Effector memory CD4-positive, alpha-beta T cell (primary cell): ENCODE measurements at places on chromosomes 7 and 10.

GRCh38 chr10:99858849-99859248, 76.4 kb downstream of the ABCC2 start:
- no peak overlapping the region for H3K4me3 ChIP-seq
- H3K36me3 ChIP-seq, result no peaks in the 10 kb centered on the region
- H3K4me1 ChIP-seq, result no peaks in the 10 kb centered on the region

- DNase-seq, result no peak
- no peaks in the 10 kb centered on the region for H3K27me3 ChIP-seq
- no peaks in the 10 kb centered on the region for H3K4me1 ChIP-seq
Observed at GRCh38 chr10:3402187-3402751, 229.7 kb upstream of the PITRM1 start.

DNA sequence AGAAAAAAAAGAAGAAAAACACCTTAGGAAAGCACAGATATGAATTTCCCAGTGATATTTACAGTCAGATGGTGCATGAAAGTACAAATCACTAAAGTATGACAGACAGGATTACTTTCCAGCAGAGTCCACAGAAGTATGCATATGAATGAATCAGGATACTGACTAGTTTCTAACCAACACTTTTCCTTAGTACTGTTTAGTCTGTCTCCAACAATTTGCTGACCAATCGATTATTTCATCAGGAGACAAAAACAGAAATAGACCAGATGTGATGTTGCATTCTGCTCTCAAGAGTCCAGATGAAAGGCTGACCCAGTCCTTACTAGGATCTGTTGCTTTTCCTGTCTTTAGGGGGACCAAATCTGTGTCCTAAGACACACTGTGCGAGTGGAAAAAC, 14.6 kb downstream of the SLC35B4 start:
- H3K27me3 ChIP-seq, result no peaks in the 10 kb centered on the region
- H3K4me3 ChIP-seq, result no peak overlapping the region
- no peak overlapping the region for H3K27ac ChIP-seq
- no peaks in the 10 kb centered on the region for H3K4me1 ChIP-seq

DNA sequence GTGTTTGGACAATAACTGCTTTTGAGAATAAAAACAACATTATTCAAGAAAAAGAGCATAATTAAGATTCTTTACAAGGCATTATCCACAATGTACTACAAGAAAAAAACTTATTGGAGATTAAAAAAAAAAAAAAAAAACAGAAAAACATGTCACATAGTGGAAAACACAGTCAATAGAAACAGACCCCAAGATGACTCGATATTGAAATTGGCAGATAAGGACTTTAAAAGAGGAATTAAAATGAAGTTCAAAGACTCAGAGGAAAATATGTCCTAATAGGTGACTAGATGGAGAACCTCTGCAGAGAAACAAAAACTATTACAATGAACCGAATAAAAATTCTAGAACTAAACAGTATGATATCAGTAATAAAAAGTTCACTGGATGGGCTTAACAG, 248.9 kb downstream of the CALN1 start:
- no peaks in the 10 kb centered on the region for H3K36me3 ChIP-seq
- H3K4me1 ChIP-seq, result no peaks in the 10 kb centered on the region
- H3K4me3 ChIP-seq, result no peak overlapping the region
- no peaks in the 10 kb centered on the region for H3K27me3 ChIP-seq

DNA sequence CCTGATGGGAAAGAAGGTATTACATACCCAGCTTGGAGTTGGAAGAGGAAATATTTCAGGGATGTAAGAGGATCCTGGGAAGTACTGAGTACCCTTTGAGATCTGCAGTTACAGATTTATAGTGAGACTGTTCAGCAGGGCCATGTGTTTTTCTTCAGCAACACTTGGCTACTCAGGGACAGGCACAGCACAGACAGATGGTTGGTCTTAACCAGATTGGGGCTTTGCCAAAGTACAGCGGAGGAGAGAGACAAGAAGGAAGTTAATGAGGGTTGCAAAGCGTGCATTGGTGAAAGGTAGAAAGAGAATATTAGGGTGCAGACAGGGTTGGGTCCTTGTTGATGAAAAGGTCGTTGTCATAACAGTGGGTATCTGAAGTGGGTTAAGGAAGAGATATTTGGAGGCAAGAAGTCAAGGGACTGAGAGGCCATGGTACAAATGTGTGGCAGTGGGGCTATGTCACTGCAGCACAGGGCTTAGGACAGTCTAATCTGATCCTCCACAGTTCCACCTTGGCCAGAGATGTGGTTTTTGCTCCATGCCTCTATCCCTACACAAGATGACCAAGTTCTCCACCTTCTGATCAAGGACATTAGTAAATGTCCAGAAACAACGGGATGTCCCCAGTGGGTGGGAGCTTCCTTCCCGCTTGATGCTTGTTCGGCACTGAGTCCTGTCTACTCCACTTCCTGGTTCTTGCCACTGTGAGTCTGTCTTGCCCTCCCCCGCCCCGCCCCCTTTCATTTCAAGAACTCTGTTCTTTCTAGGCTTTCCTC, 18.9 kb upstream of the DNAJC1 start:
- H3K27me3 ChIP-seq, result no peaks in the 10 kb centered on the region
- DNase-seq, result peak; percentile 35
- H3K4me1 ChIP-seq, result no peaks in the 10 kb centered on the region
- H3K27ac ChIP-seq, result peak overlapping the region; percentile 23

- H3K27ac ChIP-seq, result no peak overlapping the region
- H3K27me3 ChIP-seq, result no peaks in the 10 kb centered on the region
- no peak for DNase-seq
- no peak overlapping the region for H3K4me3 ChIP-seq
- H3K4me1 ChIP-seq, result no peaks in the 10 kb centered on the region
Observed at GRCh38 chr7:117096330-117096729, 143.0 kb downstream of the ST7 start.

- H3K4me3 ChIP-seq, result peak within 1 kb of the TSS; percentile 28
- no peaks in the 10 kb centered on the region for H3K27me3 ChIP-seq
- no peaks in the 10 kb centered on the region for H3K36me3 ChIP-seq
- peak within 1 kb of the TSS; percentile 54 for H3K27ac ChIP-seq
Observed at GRCh38 chr10:4825868-4826791, at the start of gene AKR1E2. AKR1E2 (plus strand) TSS chr10:4826207; CDS start chr10:4826325, 118 bp downstream.

DNA sequence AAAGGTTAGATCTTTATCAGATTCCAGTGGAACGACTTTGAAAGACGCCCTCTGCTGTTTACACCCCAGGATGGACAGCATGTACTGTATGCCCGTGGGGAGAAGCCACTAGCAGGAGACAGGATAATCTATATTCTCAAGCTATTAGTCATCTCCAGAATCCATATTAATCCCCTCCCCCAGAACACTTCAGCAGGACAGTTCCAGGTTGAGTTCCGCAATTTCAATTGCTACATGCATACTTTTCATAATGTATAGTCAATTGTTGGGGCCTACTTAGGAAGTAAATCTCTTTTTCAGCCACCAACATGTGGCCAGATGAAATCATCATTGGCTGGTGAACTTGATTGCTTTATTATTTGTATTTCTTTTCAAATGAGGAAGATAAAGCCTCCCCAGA, 313.1 kb upstream of the SMIM30 start:
- H3K36me3 ChIP-seq, result no peaks in the 10 kb centered on the region
- no peak overlapping the region for H3K4me3 ChIP-seq
- DNase-seq, result no peak
- H3K4me1 ChIP-seq, result no peaks in the 10 kb centered on the region
- H3K27ac ChIP-seq, result no peak overlapping the region
- no peaks in the 10 kb centered on the region for H3K27me3 ChIP-seq

DNA sequence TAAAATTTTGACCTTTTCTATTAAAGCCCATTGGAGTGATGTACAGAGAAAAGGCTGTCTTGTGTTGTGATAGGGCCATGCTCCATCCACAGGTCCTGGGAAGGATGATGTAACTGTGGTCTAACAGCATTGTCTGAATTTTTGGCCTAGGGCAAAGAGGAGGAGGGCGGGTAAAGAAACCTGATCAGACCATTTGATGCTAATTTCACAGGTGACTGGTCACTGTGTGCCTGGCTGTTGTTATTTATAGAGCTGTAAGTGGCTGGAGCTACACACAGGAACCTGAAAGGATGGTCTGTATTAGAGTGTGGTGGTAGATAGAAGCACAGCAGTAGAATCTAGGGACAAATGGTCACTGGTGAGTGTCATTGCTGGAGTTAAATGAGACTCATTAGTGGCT, 182.1 kb downstream of the AUTS2 start:
- H3K27ac ChIP-seq, result no peak overlapping the region
- no peaks in the 10 kb centered on the region for H3K27me3 ChIP-seq
- no peak overlapping the region for H3K4me3 ChIP-seq
- no peak for DNase-seq

GRCh38 chr10:93190372-93190771, 116.7 kb downstream of the CYP26A1 start:
- no peak overlapping the region for H3K4me3 ChIP-seq
- DNase-seq, result no peak
- H3K36me3 ChIP-seq, result no peaks in the 10 kb centered on the region
- H3K27me3 ChIP-seq, result no peaks in the 10 kb centered on the region
- no peaks in the 10 kb centered on the region for H3K4me1 ChIP-seq
- H3K27ac ChIP-seq, result no peak overlapping the region

- H3K27ac ChIP-seq, result no peak overlapping the region
- no peak overlapping the region for H3K4me3 ChIP-seq
- H3K36me3 ChIP-seq, result no peaks in the 10 kb centered on the region
- H3K27me3 ChIP-seq, result no peaks in the 10 kb centered on the region
- no peaks in the 10 kb centered on the region for H3K4me1 ChIP-seq
Observed at GRCh38 chr10:49139846-49140195, 6.0 kb upstream of the FAM170B start.

GRCh38 chr7:107599262-107599661, 19.2 kb downstream of the BCAP29 start:
- DNase-seq, result no peak
- no peak overlapping the region for H3K27ac ChIP-seq
- H3K4me1 ChIP-seq, result no peaks in the 10 kb centered on the region
- H3K36me3 ChIP-seq, result no peaks in the 10 kb centered on the region
- no peaks in the 10 kb centered on the region for H3K27me3 ChIP-seq

GRCh38 chr10:29710128-29710527, 75.4 kb upstream of the SVIL start:
- H3K4me3 ChIP-seq, result no peak overlapping the region
- no peaks in the 10 kb centered on the region for H3K36me3 ChIP-seq
- H3K27me3 ChIP-seq, result no peaks in the 10 kb centered on the region
- H3K4me1 ChIP-seq, result no peaks in the 10 kb centered on the region

GRCh38 chr10:65559369-65559768, 1366.5 kb upstream of the LRRTM3 start:
- no peak overlapping the region for H3K4me3 ChIP-seq
- H3K36me3 ChIP-seq, result no peaks in the 10 kb centered on the region
- H3K27ac ChIP-seq, result no peak overlapping the region
- H3K27me3 ChIP-seq, result no peaks in the 10 kb centered on the region
- H3K4me1 ChIP-seq, result no peaks in the 10 kb centered on the region

- H3K27ac ChIP-seq, result no peak overlapping the region
- H3K4me1 ChIP-seq, result no peaks in the 10 kb centered on the region
- H3K27me3 ChIP-seq, result no peaks in the 10 kb centered on the region
- H3K4me3 ChIP-seq, result no peak overlapping the region
Observed at GRCh38 chr7:32145911-32146310, 75.7 kb upstream of the PDE1C start.

DNA sequence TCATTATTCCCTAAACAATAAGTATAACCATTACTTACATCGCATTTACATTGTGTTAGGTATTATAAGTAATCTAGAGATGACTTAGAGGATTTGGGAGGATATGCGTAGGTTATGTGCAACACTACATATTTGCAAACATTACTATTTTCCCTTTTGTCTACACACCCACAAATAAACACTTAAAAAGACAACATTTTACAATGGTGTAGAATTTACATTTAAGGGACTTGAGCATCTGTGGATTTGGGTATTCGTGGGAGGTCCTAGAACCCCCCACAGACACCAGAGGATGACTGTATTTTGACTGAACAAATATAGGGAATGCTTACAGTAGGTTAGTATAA, 220.2 kb upstream of the MYO3A start:
- H3K4me1 ChIP-seq, result no peaks in the 10 kb centered on the region
- no peaks in the 10 kb centered on the region for H3K36me3 ChIP-seq
- no peak overlapping the region for H3K4me3 ChIP-seq
- no peaks in the 10 kb centered on the region for H3K27me3 ChIP-seq
- DNase-seq, result no peak

DNA sequence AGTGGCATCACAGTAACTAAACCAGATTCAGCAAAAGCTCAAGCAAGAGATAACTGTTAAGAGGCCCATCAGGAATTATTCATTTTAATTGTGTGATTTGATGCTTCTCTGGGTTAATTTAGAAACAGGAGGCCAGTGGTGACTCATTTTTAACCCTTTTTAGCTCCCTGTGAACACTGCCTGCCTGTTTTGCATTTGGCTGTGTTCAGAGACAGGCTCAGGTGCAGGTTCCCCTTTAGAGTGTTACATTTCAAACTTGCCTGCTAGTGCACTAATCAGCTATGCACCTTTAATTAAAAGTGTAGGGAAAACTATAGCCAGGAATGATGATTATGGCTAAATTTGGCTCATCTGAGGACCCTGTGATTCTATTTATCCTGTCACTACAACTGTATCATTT, 6.5 kb downstream of the STAMBPL1 start:
- no peaks in the 10 kb centered on the region for H3K36me3 ChIP-seq
- no peak overlapping the region for H3K27ac ChIP-seq
- no peak for DNase-seq
- H3K4me1 ChIP-seq, result peaks cover 9% of the 10 kb centered on the region
- H3K4me3 ChIP-seq, result no peak overlapping the region
- no peaks in the 10 kb centered on the region for H3K27me3 ChIP-seq

DNA sequence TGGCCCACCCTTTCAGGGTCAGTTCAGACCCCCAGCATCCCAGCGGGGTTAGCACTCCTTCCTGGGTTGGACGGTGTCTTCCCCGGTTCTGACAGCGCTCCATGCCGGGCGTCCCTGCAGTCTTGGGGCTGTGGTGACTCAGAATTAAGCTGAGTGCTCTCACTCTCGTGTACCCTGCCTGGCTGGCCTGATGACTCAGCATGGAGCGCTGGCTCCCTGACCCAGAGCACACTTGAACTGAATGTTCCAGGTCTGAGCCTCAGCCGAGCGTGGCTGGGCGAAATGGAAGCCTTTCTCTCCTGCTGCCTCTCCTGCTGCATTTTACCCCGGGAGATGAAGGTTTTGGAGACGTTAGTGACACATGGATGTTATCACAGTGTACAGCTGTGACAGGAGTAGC, 7.1 kb downstream of the BAG3 start:
- H3K4me3 ChIP-seq, result no peak overlapping the region
- no peak for DNase-seq
- H3K27me3 ChIP-seq, result no peaks in the 10 kb centered on the region
- H3K27ac ChIP-seq, result no peak overlapping the region

DNA sequence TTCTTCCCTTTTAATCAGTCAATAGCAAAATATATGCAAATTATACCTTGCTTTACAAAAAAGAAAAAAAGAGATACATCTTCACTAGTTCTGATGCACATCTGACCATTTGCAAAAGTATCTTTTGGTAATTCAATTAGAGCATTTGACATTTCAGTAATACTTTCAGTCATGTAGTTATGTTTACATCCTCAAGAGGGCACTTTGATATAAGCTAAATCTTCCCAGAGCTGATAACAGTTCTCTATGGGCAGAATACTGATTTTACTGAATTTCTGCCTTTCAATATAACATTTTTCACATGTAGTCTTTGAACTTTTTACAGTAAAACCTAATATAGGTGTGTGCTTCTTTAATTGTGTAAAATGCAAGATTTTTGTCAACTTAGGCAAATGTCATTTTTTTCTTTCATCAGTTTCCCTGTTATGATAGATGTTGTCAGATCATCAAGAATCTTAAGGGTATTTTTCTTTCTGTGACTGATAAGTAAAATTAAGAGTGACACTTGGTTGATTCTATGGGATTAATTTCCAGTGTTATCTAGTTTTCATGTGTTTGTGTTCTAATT, 703.5 kb upstream of the SEMA3D start:
- H3K27me3 ChIP-seq, result no peaks in the 10 kb centered on the region
- DNase-seq, result no peak
- H3K4me3 ChIP-seq, result no peak overlapping the region
